ENCODE measurements at places on chromosomes 2 and 18.

- no peak for DNase-seq
Observed at GRCh38 chr18:3616744-3617143, 166.8 kb downstream of the TGIF1 start.

DNA sequence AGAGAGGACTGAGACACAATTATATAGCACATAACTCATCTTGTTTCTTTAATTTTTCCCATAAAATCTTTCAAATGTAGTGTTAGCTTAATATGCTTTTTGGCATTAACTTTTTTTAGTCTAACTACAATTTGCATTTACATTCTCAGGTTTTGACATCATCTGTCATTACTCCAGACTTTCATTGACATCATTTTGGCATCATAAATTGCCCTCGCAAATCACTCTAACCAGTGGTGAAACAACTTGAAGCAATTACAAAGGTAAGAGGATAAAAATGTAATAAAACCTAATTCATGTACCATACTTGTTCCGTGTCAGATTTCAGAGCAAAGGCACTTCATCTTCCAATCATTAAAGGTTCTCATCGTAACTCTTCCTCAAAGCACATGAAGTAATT lies 41.4 kb downstream of the RFX8 start:
- DNase-seq, result no peak

GRCh38 chr2:99032786-99033185 lies 96.8 kb upstream of the CRACDL start:
- peak; percentile 3 for DNase-seq

GRCh38 chr2:113214141-113214540 lies 40.4 kb downstream of the PSD4 start:
- DNase-seq, result no peak

DNA sequence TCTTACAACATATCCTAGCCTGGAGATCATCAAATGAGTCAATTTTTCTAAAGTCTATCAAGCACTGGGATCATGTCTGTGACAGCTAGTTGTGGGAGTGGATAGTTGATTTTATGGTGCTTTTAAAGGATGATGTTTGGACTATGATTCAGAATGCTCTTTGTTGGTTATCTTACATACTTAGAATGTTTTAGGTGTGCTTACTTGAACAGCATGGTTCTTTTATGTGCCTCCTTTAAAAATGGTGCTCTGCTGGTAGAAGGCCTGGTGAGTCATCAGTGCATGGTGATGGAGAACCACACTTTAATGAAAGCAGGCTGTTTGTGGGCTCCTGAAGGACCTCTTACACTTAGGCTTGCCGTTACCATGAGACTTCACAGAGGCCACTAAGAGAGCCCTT lies 682.7 kb upstream of the FANCL start:
- DNase-seq, result peak; percentile 61

- DNase-seq, result no peak
Observed at GRCh38 chr2:33015421-33016142, 68.8 kb downstream of the LTBP1 start.

DNA sequence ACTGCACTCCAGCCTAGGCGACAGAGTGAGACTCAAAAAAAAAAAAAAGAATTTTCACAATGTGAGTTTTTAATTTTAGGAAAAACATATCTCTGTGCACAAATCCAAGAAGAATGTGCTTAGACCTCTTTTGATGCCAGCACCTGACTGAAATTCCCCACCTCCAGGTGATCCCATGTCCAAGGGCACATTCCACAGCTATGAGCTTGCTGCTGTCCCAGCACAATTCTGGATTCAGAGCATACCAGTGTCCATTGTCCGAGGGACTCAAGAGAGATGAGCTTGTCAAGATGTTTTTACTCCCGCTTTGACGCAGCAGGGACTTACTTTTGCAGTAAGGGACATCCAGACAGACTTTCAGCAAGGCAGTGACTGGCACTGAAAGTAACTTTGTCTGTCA lies 489.1 kb upstream of the ACVR2A start:
- DNase-seq, result no peak

GRCh38 chr2:235113854-235114253 lies 162.0 kb downstream of the SH3BP4 start:
- DNase-seq, result no peak

DNA sequence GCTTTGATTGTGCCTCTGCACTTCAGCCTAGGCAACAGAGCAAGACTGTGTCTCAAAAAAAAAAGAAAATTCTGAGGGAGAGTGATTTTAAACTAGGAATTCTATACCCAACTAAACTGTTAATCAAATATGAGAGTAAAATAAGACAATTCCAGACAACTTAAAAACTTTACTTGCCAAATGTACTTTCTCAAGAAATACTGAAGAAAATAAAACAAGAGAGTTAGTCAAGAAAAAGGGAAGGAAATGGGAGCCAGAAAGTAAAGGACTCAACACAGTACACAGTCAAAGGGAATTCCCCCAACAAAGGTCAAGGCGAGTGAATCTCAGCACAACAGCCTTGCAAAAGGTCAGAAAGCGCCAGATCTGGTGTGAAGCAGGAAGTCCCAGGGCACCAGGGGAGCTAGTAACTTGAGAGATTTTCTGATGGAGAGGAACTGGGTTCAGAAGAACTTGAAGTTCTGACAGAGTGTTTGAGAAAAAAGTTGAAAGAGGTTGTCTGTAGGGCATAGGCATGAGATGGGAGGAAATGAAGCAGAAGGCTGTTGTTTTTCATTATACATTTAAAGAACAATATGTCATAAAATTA lies 22.6 kb upstream of the TBC1D8 start:
- no peak for DNase-seq

DNA sequence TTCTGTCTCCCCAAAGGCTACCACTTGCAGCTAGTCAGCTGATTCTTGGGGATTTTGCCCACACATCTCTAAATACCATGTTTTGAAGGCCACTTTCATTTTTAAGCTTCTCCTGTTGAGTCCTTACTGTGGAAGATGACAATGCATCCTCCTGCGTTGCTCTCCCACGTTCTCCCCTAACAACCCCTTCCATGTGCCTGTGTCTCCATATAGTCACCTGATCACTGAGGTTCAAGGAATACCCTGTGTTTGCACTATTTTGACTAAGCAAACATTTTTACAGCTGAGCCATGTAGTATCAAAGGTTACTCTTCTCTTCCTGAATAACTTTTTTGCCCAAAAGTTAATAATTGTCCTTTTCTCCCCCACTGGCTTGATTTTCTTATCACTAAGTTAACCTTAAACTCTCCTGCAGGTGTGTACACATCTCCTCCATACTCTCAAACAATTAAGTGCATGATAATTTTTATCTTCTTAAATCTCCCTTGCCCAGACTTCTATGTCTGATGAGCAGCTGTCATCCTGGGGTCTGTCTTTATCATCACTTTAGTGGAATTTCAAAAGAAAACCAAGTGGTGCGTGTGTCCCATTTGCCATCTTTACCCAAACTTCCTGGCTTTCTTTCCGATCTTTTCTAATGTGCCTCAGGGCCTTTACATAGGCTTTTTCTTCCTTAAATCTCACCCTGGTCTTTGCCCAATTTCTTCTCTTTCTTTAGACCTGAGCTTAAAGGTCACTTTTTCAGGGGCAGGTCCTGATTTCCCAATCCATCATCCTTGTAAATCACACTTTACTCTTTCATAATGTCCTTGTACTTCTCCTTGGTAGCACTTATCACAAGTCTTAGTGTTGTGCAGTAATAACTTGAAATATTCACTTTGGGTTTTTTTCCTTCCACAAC lies 85.2 kb upstream of the SPATS2L start:
- no peak for DNase-seq

DNA sequence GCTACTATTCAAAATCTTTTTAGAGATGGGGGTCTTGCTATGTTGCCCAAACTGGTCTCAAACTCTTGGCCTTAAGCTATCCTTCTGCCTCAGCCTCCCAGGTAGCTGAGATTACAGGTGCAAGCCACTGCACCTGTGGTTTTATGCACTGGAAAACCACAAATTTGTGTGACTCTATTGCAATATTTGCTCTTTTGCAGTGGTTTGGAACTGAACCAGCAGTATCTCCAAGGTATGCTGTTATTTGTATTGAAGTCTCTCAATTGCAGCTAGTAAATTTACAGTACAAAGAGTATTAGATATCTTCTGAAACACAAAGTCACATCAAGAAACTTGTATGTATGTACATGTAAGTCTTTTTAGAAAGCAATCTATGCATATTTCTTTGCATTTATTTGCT lies 46.2 kb downstream of the PPP4R1 start:
- no peak for DNase-seq

DNA sequence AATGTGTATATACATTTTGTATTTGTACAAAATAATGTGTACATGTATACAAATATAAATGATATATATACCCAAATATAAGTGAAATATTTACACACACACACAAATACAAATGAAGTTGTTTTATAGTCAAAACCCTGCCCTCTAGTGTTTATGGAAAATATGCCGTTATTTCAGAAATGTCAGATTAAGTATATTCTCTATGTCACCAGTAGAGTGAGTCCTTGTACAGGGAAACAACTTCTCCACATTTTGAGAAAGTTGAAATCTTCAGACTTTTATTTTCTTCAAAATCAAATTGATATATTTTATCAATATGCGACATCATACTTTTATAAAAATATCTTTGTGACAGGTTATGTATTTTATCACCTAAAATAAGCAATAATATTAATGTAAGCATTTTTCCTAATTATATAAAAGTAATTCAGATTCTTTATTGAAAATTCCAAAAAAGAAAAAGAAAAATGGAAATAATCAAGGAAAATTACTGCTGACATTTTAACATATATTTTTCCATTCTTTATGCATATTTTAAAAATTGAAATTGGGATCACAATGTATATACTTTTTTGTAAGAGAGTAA lies 22.4 kb downstream of the ARL6IP6 start:
- DNase-seq, result peak; percentile 41

Data from brain pericyte (primary cell).